ENCODE measurements at places on chromosomes 13 and 19.

- DNase-seq = peak; percentile 84
Measured at GRCh38 chr19:45615795-45616703, 14.0 kb upstream of the GPR4 start.

DNA sequence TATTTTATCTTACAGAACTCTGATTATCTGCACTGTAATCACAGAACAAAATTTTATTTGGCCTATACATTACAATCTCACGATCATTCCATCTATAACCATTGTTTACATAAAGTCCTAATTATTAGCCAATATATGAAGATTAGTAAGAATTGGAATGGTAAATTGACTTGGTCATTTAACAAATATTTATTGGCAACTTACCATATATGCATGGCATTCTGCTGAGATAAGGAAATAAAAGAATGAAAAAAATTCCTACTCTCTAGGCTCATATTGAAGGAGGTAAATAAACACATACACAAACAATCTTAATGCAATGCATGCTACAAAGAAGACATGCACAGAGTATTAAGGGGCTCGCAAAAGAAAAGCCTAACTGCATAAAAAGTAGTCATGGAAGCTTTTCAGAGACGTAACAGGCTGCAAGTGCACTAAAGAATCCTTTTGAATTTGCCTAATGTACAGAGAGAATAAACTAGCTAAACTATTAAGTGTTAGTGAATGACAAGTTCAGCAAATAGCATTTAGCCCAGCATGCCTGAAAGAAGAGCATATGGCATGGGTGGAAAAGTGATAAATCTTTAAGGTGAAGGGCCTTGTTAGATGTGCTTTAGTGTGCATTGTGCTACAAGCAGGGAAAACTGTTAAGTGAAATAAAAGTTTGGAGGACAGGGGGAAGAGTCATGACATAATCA lies 1131.1 kb downstream of the PCDH9 start:
- no peak for DNase-seq

DNA sequence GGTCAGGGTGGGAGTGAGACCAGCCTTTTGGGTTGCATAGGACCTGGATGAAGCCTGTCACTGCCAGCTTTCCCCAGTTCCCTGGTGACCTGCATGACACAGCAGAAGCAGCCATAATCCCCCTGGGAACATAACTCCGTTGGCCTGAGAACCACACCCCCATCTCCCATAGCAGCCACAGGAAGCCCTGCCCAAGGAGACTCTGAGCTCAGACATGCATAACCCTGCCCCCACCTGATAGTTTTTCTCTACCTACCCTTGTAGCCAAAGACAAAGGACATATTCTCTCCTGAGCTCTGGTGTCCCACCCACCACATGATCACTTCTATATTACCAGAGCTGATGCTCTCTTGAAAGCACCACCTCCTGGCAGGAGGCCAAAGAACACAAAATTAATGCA lies 413.5 kb upstream of the HTR2A start:
- DNase-seq = no peak

DNA sequence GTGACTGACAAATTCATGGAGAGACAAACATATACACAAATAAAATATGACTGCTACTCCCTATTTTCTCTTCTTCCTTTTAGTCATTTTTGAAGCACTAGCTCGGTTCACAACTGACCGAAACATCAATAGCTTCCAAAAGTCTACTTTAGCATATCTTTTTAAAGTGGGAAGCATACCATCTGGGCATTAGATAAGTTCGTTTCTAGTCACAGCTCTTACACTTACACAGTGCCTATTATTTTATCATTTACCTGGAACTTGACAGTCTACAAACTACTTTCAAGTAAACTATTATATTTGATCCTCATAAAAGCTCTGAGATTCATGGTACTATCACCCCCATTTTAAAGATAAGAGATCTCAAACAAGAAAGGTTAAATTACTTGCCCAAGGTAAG lies 458.5 kb downstream of the LMO7 start:
- no peak for DNase-seq

GRCh38 chr13:111857336-111857735 lies 209.6 kb upstream of the SOX1 start:
- no peak for DNase-seq

- DNase-seq = peak; percentile 41
Measured at GRCh38 chr19:3479834-3480215, 500 bp downstream of the SMIM24 start.

DNA sequence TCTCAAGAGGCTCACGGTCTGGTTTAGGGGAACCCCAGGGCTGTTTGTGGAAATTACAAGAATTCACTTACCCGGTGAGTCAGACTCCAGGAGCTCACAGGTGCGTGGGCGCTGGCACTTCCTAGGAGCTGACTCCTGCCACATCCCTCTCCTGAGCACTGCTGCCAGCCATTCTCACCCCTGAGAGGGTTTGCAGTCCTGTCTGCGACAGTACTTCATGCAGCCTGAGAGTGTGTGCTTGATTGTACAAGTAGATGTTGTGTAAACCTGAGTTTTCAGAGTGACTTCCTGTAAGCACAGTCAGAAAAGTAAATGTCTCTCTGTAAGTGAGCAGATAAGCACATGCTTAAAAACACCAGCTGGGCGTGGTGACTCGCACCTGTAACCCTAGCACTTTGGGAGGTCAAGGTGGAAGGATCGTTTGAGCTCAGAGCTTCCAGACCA lies 8.1 kb downstream of the MRPL4 start:
- DNase-seq = no peak

GRCh38 chr13:72617951-72618350 lies 109.5 kb downstream of the MZT1 start:
- no peak for DNase-seq

DNA sequence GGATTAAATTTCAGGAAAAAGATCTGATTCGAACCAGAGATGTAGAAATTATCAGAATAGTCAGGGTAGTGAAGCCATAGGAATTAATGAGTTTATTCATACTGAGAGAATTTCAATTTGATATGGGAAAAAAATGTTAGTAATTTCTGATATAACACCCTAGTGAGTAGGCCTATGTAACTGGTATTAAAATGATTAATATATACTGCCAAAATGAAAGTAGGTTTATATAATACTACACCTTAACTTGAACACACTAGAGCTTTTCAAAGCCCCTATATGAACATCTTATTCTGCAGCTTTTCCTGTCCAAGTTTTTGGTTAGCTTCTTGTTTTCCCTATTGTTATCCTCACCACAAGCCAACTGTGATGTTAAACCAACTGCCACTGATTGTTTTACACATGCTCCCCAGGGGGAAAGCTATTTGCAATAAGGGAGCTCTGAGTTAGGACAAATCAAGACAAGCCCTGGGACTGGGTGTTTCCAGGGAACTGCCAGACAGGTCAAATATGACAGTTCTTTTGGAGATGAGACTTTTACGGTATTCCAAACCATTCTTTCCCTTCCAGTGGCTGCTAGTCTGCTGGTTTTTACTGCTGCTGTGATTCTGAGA lies 45.3 kb downstream of the FNDC3A start:
- no peak for DNase-seq

DNA sequence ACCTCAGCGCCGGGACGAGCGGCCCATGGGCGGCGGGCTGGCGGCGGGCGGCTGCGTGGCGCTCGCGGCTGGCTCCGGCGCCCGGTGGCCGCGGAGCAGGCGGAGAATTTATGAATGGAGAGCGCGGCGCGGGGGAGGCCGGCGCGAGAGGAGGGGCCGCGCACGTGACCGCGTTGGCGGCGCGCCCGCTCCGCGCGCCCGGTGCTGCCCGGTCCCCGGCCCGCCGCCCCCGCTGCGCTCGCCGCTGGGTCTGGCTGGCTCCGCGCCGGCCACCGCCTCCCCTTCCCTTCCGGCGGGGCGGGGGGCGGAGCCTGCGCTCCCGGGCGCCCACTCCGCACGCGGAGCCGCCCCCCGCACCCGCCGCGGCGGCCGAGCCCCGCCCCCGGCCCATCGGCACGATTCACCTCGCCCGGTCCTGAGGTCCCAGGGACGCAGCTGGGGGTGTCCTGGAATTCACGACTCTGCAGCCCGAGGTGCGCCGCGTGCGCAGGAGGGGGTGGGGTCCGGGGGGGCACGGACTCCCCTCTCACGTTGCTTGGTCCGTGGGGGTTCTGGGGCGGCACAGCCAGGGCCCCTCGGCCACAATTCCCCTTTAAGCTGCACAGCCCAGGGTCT lies at the start of gene CBARP:
Gene CBARP (minus strand): TSS at position 252 of the 615 bp plus-strand sequence. CDS start 1,905 bp downstream, outside the sequence.
- peak; percentile 41 for DNase-seq

- DNase-seq = no peak
Measured at GRCh38 chr19:55153652-55154264, 3.8 kb downstream of the TNNI3 start.

All from CD4-positive, alpha-beta T cell treated with Interleukin-21 for 1 hour (primary cell).